ENCODE measurements at places on chromosomes 16 and 17. TPM values are rescaled to one million over a fixed set of nuclear protein-coding genes. Genes with fewer than 3 reads are reported as not detected.

GRCh38 chr16:23469814-23470213 is 16.8 kb upstream of the COG7 start:
- DNase-seq = no peak

GRCh38 chr17:1090465-1091189 is 89.2 kb downstream of the ABR start:
- DNase-seq = no peak

DNA sequence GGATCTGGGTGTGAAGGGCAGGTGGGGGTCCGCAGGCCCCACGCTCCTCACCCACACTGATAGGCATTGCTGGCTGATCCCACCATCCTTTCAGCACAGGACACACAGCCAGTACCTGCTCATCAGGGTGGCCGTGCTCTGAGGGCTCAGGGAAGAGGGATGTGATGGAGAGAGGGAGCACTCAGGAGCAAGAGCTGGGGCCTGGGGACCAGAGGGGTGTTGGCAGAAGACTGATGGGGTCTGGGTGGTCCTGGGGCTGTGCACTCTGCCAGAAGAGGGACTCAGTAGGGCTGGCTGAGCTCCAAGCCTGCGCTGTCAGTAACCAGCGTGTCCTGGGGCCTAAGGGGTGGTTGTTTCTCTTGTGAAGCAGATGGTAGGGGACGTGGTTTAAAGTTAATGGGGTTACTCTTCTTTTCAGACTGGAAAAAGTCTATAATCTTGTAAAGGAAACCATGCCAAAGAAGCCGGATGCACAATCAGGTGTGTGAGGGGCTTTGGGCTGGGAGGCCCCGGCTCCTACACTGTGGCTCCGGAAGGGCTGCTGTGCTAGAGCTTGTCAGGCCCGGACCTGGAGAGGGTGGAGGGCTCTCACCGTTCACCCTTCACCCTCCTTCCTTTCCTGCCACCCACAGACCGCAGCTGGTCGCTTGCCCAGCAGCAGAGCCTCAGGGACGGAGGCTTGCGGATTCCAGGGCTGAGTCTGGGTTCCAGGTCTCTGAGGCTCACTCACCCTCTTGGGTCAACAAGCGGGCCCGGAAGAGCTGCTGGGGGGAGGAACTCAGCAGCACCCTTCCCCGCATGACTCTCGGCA is 27.8 kb downstream of the POLR3E start:
- DNase-seq = no peak

Gene RAB37
- total RNA-seq = 0.29 TPM
